ENCODE measurements at places on chromosomes 13 and 19.

DNA sequence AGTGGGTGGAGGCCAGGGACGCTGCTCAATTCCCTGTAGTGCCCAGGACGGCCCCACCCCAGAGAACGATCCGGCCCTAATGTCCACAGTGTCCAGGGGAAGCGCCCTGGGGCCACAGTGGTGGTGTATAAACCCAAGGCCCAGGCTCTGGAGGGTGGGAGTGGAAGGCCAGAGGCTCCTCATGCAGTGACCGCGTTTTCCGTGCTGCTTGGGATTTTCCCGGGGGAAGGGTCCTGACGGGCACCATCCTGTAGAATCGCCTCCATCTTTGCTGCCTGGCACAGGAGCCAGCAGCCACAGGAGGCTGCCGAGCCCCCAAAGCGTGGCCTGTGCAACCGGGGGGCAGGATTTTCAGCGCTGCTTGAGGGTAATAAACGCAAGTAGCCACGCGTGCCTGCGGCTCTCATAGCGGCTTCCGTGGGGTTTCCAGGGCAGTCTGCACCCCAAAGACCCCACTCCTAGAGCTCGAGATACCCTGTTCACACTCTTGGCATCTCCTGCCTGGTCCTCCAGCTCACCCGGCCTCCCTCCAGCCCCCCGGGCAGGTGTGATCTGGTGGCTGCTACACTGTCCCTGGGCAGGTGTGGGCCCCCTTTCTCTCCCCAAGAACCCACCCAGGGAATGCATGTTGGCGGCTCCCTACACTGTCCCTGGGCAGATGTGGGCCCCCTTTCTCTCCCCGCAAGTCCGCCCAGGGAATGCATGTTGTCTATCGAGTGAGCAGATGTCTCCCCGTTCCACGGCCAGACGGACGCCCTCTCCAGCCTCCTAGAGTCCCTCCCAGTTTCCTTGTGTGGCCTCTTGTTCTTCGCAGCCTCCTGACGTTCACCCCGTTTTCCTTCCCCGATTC is 2.2 kb downstream of the NCLN start:
- DNase-seq: no peak

- no peak for DNase-seq
Measured at GRCh38 chr13:36986462-36987240, 12.5 kb downstream of the ALG5 start.

- DNase-seq: no peak
Measured at GRCh38 chr13:67943116-67943515, 713.0 kb upstream of the PCDH9 start.

DNA sequence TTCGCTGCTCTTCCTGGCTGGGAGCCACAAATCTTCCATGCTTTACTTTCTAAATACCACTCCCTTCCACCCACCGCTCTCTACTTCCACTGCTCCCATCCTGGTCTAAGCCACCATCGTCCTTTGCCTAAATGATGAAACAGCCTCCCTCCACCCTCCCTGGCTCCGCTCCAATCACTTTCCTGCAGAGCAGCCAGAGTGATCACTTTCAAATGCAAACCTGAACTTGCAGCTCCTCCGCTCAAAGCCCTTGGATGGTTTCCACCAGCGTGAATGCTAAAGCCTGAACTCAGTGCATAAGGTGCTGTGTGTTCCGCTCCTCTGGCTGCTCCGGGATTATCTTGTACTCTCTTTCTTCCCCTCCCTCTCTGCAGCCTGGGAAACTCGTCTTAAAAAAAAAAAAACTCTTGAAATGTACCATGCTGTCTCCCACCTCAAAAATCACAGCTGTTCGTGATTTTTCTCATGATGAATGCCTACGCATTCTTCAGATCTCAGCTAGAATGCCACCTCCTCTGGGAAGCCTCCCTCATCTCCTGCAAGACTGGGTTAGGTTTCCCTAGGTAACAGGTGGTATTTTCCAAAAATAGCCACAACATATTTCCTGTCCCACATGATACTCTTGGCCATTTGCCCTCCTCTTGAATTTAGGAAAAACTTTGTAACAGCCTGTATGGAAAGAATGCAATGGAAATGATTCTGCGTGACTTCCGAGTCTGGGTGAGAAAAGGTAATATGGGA is 3.7 kb upstream of the SIN3B start:
- DNase-seq: peak; percentile 77

GRCh38 chr13:100573121-100573520 is 15.5 kb downstream of the GGACT start:
- peak; percentile 83 for DNase-seq

DNA sequence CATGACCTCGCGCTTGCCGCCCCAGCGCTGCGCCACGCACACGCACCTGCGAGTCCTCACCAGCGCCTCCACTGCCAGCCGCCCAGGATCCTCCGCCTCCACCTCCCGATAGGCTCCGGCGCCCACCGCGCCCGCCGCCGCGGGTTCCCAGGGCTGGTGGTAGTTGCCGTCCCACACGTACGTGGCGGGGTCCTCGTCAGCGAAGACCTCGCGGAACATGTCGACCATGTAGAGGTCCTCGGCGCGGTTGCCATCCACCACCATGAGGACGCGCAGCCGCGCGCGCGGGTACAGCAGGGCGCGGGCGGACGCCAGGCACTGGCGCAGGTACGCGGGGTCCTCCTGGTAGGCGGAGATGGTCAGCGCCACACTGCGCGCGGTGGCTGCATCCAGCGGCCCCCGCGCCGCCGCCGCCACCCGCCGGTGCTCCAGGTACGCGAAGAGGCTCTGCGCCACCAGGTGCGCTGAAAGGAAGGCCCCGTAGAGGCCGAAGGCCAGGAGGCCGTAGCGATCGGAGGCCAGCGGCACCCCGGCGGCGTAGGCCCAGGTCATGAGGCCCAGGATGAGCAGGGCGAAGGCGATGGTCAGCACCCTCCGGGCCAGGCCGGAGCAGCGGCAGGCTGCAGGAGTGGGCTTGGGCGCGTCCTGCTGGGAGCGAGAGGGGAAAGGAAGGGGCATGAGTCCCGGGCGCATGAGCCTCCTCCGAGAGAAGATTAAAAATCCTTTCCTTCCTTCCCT is 4.4 kb downstream of the HAS1 start:
- DNase-seq: no peak

- no peak for DNase-seq
Measured at GRCh38 chr13:34210341-34210740, 392.4 kb downstream of the RFC3 start.

DNA sequence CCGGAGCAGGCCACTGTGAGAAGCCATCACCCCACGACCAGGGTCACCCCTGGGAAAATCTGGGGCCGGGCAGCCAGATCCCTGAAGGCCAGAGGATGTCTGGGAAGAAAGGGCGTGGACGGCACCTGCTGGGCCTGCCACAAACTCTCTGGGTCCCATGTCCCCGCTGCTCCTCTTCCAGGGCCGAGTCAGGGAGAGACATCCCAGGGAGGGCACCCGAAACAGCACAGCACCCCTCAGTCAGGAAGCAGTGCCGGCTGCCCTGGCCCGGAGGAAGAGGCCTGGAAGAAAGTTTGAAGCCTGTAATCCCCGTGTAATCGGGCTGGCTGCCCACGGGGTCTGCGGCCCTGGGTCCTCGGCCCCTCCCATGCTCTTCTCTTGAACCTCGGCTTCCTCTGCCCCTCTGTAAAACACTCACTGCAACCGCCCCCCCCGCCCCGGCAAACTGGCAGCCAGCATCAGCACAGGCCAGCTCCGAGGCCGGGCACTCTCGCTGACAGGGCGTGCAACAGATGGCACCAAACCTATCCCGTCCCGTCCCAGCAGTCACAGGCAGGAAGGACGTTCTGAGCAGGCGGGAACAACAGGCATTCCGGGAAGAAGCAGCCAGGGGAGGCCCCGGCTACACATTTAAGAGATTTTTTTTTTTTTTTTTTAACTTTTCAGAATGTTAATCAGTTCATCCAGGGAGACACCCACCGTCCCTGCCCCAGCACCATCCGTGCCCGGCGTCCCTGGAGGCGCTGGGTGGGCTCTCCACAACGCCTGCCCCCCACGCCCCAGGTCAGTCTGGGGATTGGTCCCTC is 1.5 kb downstream of the SBNO2 start:
- DNase-seq: peak; percentile 78

- peak; percentile 84 for DNase-seq
Measured at GRCh38 chr19:1354970-1355567, 28.6 kb upstream of the NDUFS7 start.

GRCh38 chr13:71540098-71540497 is 326.9 kb downstream of the DACH1 start:
- DNase-seq: no peak

DNA sequence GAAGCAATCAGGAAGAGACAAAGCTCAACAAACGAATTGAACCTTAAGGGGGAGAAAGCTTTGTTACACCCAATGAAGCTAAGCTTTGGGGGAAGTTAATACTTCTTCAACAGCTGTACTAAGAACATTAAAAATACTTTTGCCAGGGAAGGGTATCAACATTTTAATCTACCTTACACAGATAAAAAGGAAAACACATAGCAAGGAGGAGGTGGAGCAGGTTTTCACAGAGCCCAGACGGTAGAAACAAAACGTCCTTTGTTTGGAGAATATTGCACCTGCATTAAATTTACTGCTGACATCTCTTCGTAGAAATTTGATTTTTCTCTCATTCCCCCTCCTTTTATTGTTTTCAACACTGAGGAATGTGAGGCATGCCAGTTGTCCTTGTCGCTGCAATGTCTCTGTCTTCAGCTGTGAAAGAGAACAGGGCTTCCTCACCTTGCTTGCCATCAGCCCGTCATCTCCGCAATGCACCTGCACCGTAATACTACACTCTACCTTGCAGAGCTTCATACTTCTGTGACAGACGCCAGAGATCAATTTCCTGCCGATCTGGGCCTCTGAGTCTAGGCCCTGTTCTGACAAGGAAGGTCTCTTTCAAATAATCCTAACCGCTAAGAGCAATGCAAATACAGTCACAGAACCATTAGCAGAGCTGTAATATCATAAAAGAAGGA is 270.8 kb downstream of the SPRY2 start:
- DNase-seq: no peak

Data from GM03348 (cell line).